Aortic smooth muscle cell (primary cell): ENCODE measurements at places on chromosomes 7 and 10. TPM values are rescaled to one million over a fixed set of nuclear protein-coding genes. Genes with fewer than 3 reads are reported as not detected.

Gene STRIP2
- total RNA-seq: 2.9 and 3.0 TPM in 2 replicates

Gene C10orf67
- not detected in 2 replicates for total RNA-seq

Gene NODAL
- total RNA-seq: not detected in 2 replicates

Gene LRMDA
- total RNA-seq: 4.6 and 7.8 TPM in 2 replicates

Gene ATG9B
- total RNA-seq: 0.06 TPM in 1 of 2 replicates, not detected in the other

Gene IFIT2
- 6.3 and 10.6 TPM in 2 replicates for total RNA-seq
